Stimulated activated CD8-positive, alpha-beta memory T cell treated with anti-CD3 and anti-CD28 coated beads, Interleukin-4, amount 100 ng/mL, for 24 hours (primary cell): ENCODE measurements at places on chromosomes 3 and 15.

DNA sequence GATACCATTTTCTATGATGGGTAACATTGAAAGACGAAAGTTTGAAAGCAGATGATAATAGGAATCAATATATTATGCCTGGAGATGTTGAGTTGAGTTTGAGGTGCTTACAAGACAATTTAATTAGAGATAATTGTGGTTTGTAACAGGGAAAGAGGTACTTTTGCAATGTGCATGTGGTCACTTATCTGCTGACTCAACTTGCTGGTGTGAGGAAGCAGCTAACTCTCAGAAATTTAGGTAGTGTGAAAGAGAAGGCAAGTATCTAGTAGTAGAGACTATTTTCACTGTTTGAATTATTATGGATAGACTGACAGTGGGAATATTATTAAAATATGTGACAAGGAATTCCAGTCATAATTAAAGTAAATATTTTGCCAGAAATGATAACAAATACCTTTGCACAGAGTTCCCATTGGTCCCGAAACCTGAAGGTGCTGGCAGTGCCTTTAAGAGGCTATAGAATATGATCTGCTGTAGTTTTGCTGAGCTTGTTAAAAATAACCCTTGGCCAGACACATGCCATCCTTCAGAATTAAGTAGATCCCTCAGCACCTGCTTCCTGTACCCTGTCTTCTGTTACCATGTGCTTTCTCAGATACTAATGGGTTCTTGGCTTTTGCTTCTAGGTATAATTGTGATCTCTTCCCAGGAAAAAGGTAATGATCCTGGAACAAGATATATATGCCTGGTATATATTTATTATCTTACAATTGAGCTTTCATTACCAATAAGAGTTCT lies 315.9 kb downstream of the BCHE start:
- DNase-seq, result no peak

- no peak for DNase-seq
These were observed 124.8 kb downstream of the CHDH start for GRCh38 chr3:53721187-53722119.

- peak; percentile 35 for DNase-seq
These were observed 5.0 kb upstream of the CCR9 start for GRCh38 chr3:45881078-45882022.

DNA sequence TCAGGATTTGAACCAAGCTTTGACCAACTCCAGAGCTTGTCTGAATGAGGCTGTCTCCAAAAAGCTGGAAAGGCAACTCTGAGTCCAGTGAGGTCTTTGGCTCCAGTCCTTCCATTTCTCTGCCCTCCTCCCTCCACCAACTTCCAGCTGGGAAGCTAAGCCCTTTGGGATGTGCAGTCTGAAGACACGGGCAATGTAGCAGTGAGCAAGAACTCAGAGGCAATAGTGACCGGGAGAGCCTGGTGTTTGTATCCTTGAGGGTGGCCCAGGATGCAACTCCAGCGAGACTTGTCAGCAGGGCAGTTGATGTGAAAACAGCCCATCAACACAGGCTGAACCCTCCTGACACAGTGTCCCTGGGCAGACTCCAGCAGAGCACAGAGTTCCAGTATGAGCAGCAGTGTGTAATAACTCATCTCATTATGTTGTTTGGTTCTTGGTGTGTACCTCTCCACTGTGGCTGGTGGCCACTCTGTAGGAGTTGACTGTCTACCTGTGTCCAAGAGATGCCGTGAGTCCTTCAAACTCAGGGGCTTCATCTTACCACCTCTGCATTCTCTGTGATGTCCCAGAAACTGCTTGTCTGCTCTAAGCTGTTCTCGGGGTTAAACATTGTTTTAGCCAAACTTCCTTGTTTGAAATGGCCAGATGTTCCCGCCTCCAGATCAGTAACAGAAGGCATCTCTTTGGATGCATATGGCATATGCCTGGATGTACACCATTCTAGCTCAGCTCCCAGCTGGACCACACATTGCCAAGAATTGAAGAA lies 6.6 kb downstream of the CDCP1 start:
- no peak for DNase-seq

DNA sequence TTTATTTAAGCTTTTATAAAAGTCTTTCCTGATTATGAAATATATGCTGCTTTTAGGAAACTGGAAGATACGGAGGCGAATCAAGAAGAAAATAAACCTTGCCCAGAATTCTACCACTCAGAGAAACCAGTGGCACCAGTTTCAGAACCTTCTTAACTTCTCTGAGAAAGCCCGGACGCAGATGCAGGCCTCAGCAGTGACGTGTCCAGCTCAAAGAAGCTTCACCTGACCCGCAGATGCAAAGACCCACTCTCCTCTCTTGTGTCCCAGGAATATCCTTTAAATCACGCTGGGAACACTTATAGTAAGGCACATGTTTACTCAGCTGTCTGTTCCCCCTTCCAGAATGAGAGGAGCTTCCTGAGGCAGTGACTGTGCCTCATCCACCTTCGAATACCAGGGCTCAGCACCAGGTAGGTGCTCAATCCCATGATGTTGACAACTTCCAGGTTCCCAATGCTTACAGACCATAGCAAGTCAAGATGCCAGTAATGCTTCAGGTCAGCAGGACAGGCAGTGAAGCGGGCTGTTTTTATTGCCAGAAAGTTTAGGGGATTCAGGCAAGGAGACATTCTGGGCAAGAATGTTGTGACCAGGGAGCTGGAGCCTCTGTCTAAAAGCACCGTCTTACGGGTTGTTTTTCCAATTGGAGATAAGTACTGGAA lies 39.9 kb upstream of the LDHAL6B start:
- no peak for DNase-seq

DNA sequence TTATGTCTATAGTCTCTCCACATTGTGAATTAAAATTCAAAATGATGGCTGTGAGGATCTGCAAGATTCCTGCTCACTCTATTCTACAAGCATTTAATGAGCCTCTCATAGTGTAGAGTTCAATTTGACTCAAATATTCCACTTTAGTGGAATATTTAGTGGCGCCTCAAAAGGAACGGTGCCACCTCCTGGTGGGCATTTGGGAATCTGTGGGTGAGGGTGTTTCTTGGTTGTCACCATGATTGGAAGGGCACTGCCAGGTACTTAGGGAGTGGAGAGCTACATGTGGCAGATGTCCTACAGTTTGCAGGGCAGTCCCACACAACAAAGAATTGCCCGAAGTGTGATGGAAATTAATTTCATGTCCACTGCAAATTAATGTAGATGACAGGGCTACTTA lies 21.5 kb upstream of the KCNMB3 start:
- no peak for DNase-seq

- DNase-seq, result no peak
These were observed 234.1 kb downstream of the RORA start for GRCh38 chr15:60994963-60995475.

GRCh38 chr15:96369825-96370621 lies 39.5 kb downstream of the NR2F2 start:
- DNase-seq, result no peak

GRCh38 chr3:131396170-131396569 lies 14.6 kb downstream of the NUDT16 start:
- DNase-seq, result no peak

GRCh38 chr3:188049606-188050530 lies 104.1 kb upstream of the LPP start:
- DNase-seq, result no peak

DNA sequence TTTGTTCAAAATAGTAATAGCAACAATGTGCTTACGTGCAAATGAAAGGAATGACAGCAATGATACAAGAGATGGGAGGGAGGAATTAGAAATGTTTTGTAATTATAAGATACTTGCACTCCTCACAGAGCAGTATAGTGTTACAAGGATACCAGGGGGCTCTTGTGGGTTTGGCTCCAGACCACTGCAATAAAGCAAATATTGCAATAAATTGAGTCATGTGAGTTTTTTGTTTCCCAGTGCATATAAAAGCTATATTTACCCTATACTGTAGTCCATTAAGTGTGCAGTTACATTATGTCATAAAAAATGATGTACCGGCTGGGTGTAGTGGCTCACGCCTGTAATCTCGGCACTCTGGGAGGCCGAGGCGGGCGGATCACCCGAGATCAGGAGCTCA lies 864.3 kb downstream of the NSUN3 start:
- no peak for DNase-seq

- no peak for DNase-seq
These were observed 239.9 kb downstream of the EPHB1 start for GRCh38 chr3:135034891-135035440.

- DNase-seq, result no peak
These were observed 619.0 kb upstream of the GOLIM4 start for GRCh38 chr3:168714609-168715240.

GRCh38 chr15:28004143-28005003 lies 94.7 kb downstream of the OCA2 start:
- DNase-seq, result no peak

DNA sequence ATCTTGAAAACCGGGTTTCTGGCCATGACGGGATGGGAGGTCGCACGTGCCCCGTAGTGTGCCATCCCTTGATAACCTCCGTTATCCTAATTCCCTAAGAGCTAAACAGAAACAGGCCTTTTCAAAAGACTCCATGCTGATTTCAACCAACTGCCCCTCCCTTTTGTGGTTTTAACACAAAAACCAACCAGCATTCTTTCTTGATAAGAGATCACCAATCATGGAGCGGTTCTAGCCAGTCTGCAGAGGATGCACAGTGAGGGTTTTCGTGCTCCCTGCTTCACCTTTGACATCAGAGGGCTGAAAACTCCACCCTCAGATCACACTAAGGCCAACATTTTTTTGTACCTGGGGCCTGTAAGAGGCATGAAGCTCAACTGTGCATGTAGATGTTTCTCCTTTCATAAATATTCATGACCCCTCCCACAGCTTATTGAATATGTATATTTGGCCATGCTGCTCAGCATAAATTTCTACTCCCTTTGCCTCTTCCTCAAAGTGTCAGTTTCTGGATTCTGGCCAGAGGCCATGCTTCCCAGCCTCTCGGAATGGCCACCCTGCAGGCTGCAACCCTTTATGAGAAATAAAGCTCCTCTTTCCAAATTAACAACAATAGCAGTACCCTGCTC lies 41.3 kb downstream of the FAM3D start:
- no peak for DNase-seq

DNA sequence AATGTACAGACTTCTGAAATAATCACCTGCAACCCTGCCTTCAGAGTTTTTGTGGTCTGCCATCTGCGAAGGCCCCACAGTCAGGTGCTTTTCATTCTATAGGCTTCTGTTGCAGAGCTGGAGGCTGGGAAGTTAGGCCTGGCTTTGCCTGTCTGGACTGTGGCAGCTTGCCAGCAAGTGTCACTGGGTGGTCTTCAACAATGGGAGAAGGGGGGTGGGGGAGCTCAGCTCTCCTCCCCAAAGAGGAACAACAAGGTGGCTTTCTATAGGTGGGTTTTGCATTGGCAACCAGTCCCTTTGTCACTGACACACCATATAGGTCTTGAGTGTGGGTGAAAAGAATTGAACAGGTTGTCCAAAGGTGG lies 7.3 kb downstream of the BOC start:
- no peak for DNase-seq

- peak; percentile 16 for DNase-seq
These were observed 38.6 kb downstream of the CLEC3B start for GRCh38 chr3:45064512-45065372.

DNA sequence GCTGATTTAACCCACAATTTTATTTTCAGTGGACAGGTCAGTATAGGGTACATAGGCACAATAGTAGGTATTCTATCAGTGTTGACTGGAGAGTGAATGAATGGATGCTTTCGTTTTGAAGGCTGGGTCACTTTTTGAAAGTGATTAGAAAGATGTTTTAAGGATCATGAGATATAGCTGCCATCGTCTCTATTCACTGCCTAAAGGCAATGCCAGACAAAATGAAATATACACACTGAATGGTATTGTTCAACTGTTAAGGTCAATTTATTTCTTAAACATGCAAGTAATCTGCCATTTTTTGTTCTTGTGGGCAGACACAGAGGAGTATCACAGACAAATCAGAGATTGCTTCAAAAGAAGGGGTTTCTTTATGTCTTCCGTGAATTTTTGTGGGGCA lies 395.3 kb downstream of the VGLL3 start:
- DNase-seq, result no peak

GRCh38 chr3:152197451-152197850 lies 71.3 kb upstream of the MBNL1 start:
- DNase-seq, result no peak

DNA sequence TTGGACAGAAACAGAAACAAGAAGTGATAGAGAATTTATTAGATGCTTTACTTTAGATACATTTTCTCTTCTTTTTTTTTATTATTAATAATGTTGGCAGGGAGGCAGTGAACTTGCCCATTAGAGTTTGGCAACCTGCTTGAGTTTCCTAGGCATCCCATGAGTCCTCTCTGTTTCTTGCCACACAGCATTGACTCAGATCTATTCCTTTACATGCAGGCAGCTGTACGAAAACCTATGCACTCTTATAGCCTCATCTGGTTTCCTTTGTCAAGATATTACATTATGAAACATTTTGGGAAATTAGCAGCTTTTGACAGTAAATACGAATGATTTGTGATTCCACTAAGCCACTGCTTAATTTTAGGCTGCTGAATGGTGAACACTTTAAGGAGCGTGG lies 23.3 kb downstream of the IL1RAP start:
- no peak for DNase-seq
